ENCODE measurements at places on chromosomes 3 and 15.
A peak's percentile ranks its signal among the peaks of the same experiment; 100 is the strongest.

DNA sequence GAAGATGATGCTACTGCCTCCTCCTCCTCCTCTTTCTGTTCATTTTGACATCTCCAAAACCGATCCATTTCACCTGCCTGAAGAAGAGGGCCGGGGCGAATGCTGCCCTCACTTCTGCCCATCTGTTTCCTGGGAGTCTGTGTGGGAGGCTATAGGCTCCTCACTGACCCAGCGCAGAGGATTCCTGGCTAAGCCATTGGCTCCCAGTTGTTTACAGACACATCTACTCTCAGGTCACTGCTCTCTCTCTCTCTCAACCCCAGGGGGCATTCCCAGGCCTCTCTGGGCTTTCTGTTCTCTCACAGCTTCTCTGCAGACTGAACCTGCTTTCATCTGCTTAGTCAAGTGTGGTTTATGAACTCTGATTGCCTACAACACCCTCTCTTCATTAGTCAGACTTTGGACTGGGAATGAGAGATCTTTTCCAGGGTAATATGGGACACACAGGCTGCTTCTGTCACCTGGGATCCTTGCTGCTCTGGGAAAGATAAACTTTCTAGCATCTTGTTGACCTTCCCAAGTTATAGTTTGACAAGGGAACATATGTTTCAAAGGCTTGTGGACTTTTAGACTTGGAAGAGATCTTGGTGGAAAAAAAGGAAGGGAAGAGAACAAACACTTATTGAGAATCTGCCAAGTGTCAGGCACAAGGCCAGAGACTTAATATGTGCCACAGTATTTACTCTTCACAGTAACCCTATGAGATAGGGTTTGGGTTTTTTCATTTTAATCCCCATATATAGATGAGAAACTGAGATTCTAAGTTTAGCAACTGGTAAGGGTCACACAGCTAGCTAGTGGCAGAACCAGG is 30.2 kb upstream of the USP3 start:
- DNase-seq: peak; percentile 45

DNA sequence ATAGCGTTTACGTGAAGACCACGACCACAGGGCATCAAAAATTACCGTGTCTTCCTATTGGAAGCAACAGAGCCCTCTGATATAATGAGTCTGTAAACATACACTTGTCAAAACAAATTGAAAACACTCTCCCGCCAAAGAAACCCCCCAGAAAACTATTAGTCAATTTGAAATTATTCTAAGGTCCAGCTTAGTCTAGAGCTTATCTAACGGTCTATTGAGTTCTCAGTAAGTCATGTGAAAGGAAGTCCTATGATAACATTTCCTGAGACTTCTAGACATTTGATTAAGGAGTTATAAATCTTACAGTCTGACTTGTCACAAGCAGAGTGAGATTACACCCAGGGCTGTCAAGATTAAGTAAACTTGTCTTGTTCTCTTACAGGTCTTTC is 356.3 kb downstream of the FOXP1 start:
- DNase-seq: no peak

DNA sequence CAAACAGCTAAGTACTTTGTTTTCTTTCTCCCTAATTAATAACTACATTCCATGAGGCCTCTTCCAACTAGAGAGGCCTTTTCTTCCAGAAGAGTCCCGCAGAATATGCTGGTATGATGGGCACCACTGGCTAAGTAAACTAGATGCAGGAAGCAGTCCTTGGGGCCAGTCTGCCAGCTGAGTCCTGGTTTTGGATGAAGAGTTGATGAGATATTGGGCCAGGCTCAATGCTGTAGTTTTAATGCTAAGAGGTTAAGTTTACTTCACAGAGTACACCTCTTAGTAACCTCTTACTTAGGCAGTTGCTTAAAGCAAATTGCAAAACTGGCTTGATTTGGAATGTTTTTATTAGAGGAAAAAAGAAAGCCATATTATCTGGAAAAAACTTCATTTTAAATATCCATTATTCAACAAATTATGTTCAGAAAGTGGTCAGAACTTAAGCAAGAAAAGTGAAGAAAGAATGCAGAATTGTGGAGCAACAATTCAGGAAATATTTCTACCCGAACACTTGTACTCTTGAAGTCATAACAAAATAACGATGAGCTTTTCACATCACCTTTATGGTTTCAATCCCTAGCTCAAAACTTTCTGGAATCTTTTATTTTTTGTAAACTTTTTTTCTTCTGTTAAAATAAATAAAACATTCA is 178.4 kb upstream of the CDIN1 start:
- DNase-seq: no peak

GRCh38 chr3:72157748-72158638 is 373.0 kb upstream of the PROK2 start:
- DNase-seq: no peak

DNA sequence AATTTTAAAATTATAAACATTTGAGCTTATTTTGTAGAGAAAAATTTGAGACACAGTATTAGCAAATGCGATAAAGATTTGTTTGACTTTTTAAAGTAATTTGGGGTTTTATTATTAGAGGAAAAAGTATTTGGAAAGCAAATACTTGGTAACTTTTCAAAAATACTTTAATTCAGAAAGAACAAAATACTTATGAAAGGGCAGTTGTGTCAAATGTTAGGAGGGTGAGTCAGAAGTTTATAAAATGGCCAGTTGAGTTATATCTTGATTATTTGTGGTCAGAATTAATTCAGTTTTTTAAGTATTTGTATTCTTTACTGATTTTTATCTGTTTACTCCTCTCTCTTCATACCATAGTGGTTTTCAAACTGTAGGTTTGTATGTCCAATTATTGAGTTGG is 12.1 kb downstream of the LACTB start:
- DNase-seq: no peak

DNA sequence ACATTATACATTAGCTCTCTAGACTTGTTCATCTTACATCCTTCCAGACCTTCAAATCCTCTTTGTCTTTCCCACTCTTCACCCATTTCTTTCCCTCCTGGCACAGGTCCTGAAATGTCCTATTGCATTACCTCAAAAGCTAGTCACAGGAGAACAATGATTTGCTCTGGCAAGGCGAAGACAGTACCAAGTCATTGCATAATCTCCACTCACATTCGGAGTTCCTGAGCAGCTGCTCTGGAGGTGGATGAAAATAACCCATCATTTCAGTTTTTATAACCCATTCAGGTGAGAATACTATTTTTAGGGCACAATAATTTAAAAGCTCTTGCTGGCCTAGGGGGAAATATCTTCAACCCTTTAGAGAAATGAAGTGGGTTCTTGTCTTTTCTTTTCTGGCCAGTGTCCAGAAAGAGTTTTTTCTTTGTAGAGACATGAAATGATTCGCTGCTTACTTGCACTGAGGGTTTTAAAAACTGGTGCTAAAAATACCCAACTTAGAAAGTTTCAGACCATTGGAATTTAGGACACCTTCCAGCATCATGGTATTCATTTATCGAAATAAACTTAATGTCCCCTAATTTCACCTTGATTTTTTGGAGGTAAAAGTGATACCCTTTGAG is 23.4 kb upstream of the DYNC1LI1 start:
- DNase-seq: no peak

Measured in lung (tissue), 17 donors.